Caudate nucleus (tissue), 63 donors: ENCODE measurements at places on chromosomes 3 and 15.

DNA sequence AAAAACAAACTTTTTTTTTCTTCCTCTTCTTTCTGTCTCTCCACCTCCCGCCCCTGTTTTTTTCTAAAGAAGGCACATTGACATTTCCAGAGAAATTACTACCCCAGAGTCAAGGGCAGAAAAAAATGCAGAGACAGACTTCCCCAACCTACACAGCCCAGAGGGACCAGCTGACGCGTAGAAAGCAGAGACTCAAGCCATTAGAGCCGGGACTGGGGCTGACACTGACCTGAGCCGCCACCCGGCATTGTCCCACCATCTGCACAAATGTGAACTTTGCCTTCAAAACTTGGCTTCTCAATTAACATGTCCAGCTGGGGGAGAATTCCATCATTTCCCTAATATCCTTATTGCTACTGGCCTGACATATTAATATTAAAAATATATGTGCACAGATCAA, 385.6 kb downstream of the NR2F2 start:
- no peak for DNase-seq

GRCh38 chr15:91271565-91272153, 171.6 kb downstream of the SV2B start:
- peak; percentile 6 for DNase-seq

GRCh38 chr15:99118801-99119546, 14.1 kb downstream of the SYNM start:
- DNase-seq = no peak

- DNase-seq = no peak
These were observed 24.2 kb downstream of the SLC6A1 start for GRCh38 chr3:11016727-11017126.

GRCh38 chr15:64930019-64930652, 18.4 kb downstream of the ANKDD1A start:
- no peak for DNase-seq

DNA sequence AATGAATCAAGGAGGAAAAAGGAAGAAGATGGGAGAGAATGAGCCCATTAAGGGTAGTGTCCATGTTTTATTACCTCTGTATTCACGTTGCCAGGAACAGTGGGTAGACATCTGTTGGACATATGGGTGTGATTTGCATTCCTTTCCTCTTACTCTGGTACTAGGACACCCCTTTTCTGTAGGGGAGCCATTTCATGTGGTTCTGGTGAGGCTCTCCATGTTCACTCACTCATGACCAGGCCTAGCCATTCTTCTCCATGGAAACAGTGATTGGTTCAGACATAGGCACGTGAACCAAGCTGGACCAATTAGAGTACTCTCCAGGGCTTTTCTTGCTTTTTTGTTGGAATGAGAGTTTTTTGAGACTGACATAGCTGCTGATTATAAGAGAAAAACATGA, 39.6 kb upstream of the PDCD6IP start:
- no peak for DNase-seq

GRCh38 chr3:158774965-158775364, 26.9 kb upstream of the MFSD1 start:
- DNase-seq = no peak

GRCh38 chr15:78200276-78200930, 34.0 kb downstream of the ACSBG1 start:
- DNase-seq = no peak

DNA sequence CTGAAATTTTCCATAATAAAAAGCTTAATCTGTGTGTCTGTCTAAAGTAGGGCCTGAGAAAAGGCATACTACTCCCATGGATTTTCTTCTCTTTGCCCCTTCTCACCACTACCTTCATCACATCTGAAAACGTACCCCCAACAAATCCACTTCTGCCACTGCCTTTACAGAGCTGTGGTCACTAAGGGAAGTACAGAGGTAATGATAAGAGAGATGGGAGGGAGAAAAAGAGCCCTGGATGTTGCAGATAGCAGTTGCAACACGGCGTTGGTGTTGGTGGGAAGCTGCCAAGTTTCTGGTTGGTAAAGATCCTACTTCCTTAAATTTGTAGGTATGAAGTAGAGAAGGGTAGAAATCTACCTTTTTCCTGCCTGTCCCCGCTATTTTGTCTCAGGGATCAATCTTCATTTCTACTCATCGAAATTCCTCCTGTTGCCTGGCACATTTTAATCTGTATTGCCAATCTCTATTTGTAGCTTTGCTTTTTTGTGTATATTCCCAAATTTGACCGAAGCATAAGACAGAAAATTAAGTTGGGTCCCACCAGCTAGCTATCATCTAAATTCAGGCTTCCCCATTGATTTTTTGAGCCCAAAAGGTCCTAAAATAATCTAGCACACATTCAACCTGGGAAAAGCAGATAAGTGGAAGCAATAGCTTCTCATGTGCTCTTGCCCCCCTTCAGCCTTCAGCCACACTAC, 102.9 kb downstream of the TFDP2 start:
- no peak for DNase-seq
